ENCODE measurements at places on chromosomes 2 and 18.

GRCh38 chr2:146917431-146918042, 927.3 kb upstream of the ACVR2A start:
- no peak for DNase-seq

GRCh38 chr18:57576316-57576715, 10.2 kb downstream of the FECH start:
- DNase-seq: no peak

- DNase-seq: no peak
Observed at GRCh38 chr2:43537137-43537536, 58.7 kb downstream of the THADA start.

GRCh38 chr2:176130147-176130956, 847 bp downstream of the HOXD8 start:
- peak; percentile 52 for DNase-seq

DNA sequence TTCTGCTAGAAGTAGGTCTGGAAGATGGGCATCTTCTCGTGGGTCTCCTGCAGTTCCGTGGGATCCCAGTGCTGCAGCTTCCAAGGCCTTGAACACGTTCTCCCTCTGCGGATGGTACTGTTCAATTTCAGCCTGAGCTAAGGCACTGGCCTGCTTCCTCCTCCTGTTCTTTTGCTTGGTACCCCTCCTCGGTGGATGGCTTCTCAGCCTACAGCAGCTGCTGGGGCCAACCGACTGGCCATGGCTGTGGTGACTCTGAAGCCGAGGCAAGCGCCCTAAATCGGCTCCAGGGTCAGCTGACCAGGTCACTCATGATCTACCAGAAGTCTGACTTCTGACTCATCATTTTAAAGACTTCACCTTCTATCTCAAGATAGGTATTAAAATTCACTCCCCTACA, 150.2 kb downstream of the NBAS start:
- DNase-seq: no peak

Data from SJCRH30 (cell line).